ENCODE measurements at places on chromosomes 13 and 19.

DNA sequence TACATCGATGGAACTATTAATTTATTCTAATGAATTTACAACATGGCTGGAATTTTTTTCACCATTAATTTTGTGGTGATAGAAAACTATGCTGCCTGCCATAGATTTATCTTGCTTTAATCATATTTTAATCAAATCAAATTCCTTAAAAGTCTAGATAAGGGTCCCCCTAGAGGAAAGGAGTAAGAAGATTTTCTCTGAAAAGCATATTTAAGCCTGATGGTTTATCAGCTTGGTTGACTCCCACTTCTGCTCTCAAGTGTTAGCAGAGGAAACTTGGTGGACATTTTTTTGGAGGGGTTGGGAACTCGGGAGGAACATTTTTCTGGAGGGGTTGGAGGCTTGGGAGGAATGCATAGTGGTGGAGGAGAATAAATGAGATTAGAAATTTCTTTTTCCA is 253.3 kb downstream of the KCNRG start:
- DNase-seq: no peak

DNA sequence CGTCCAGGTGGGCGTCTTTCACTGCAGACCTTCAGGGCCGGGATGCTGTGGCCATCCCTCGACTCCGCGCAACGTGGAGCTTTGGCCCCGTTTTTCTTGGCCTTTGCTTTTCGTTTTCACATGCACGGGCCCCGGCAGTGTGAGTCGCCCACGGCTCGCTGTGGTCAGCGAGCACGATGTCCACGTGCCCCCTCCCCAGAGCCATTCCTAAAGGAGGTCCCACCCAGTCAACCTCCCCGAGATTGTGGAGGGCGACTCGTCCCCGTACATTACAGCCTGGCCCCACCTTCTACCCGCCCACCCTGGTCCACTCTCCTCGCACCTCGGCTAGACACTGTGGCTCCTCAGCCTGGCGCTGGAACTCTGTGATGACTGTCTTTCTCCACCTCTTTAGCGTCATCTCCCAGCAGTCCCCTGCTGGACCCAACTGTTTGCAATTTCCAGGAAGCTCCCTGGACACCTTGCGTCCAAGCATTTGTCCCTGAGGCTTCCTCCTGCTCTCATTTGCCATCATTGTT is 405 bp downstream of the ZNF446 start:
- DNase-seq: no peak

DNA sequence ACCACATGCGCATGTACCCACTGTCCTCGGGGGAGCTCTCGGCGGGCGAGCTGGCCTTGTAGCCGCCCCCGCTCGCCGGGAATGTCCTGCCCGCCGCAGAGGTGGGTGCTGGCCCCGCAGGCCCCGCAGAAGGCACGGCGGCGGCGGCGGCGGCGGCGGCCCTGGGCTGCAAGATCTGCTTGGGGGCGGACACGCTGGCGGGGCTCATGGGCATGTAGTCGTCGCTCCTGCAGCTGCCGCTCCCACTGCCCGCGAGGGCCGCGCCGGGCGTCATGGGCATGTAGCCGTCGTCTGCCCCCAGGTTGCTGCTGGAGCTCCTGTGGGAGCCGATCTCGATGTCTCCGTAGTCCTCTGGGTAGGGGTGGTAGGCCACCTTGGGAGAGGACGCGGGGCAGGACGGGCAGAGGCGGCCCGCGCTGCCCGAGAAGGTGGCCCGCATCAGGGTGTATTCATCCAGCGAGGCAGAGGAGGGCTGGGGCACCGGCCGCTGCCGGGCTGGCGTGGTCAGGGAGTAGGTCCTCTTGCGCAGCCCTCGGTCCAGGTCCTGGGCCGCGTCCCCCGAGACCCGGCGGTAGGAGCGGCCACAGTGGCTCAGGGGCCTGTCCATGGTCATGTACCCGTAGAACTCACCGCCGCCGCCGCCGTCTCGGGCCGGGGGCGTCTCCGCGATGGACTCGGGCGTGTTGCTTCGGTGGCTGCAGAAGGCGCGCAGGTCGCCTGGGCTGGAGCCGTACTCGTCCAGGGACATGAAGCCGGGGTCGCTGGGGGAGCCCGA is 2.4 kb downstream of the IRS2 start:
- DNase-seq: no peak

GRCh38 chr13:95564091-95564490 is 11.6 kb downstream of the CLDN10 start:
- no peak for DNase-seq

- no peak for DNase-seq
These were observed 1.2 kb downstream of the ZNF8 start for GRCh38 chr19:58279925-58280316.

- DNase-seq: no peak
These were observed 150.6 kb downstream of the KCTD12 start for GRCh38 chr13:76735641-76736040.

DNA sequence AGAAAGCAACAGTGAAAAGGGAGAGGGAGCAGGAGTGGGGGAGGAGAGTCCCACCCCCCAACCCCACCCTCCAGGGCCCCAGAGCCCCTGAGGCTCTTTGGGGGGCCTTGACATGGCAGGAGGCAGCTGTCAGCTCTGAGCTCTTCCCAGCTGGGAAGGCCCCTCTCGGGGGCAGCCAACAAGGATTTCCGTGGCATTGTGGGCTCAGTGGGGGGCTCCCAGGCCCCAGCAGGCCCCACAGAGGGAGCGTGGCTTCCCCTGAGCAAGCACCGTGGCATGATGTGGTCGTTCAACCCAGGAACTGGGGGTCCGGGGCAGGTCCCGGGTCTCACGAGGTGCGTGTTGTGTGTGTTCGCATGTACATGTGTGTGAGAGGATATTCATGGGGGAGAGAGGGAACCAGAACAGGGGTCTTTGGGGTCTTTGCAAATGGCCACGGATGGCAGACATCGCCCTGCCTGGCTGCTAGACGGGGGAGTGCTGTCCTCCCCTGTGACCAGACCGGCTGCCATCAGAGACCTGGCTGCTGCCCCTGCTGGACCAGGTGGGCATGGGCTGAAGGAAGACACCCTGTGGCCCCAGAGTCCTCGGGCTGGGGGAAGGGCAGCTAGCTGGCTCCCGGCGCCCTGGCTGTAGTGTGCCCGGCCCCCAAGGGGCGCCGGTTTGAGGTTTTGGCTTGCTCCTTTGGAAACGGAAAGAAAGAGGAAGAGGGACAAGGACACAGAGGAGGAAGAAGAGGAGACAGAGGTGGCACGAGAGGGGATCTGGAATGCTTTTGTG is 3.7 kb upstream of the AKAP8L start:
- DNase-seq: no peak

GRCh38 chr13:52450793-52451116 is 321 bp upstream of the VPS36 start:
- DNase-seq: no peak

DNA sequence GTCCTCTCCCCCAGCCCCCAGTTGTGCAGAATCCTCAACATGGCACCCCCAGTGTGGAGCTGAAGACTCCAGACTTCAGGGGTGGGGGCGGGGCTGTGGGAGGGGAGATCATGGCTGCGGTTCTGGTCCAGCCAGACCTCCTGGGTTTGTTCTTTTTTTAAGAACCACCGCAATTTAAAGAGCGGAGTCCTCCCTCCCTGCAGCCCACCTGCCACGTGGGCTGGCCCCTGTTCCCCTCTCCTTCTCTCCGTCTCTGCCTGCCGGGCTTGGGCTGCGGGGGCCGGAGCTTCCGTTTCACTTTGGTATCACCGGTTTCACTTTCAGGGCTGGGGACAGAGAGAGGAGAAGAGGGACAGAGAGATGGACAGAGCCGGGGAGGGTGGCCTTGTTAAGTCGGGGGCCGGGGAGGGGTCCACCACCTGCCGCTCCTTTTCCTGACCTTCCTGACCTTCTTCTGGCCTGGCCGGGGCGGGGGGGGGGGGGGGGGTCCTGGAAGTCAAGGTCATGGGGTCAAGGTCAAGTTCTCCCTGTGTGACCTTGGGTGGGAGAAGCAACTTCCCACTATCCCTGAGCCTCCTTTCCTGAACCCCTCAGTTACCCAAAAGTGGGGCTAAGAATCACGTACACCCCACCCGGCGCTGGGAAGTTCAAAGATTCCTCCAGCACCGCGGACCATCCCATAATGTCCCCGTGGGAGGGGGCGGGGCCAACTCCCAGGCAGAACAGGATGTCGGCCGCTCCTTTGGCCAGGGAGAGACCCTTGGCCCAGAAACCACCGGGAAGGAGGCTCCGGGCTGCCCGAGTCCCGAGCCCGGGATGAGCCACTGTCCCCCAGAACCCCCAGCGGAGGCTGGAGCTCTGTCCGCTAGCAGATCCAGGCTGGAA is 11.3 kb upstream of the ZBTB7A start:
- no peak for DNase-seq

All from head of caudate nucleus (tissue), 42 donors.